ENCODE measurements at places on chromosomes 11 and 22.
A peak's percentile ranks its signal among the peaks of the same experiment; 100 is the strongest.

GRCh38 chr22:40610329-40610850 is 26.1 kb downstream of the MRTFA start:
- DNase-seq = no peak

- DNase-seq = no peak
These were observed 43.2 kb upstream of the CD82 start for GRCh38 chr11:44522294-44522693.

DNA sequence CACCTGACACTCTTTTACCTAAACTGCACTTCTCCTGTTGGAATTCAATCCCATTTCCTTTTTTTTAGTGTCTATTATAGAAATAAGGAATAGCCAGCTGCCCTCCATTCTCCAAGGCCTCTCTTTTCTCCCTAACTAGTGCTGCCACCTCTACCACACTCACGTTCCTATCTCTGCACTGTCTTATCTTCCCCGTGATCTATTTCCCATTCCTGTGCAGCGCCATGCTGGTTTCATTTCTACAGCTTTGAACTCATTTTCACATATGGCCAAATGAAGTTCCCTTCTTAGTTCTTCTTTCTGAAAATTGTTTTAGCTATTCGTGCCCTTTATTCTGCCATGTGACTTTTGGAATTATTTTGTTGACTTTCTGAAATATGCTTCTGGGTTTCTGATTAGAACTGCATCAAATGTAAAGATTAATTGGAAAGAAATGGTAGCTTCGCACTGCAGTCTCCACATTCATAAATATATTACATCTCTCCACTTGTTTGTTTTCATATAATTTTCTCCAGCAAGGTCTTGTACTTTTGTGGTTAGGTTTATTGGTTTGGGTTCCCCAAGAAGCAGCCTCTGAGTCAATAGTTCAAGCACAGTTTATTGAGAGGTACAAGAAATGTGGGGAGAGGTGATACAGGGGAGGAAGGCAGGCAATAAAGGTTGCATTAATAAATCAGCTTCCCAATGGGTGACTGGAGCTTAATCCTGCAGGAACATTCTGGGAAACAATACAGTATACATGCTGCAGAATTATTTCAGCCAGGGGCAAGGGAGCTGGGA is 43.7 kb upstream of the DRD2 start:
- no peak for DNase-seq

DNA sequence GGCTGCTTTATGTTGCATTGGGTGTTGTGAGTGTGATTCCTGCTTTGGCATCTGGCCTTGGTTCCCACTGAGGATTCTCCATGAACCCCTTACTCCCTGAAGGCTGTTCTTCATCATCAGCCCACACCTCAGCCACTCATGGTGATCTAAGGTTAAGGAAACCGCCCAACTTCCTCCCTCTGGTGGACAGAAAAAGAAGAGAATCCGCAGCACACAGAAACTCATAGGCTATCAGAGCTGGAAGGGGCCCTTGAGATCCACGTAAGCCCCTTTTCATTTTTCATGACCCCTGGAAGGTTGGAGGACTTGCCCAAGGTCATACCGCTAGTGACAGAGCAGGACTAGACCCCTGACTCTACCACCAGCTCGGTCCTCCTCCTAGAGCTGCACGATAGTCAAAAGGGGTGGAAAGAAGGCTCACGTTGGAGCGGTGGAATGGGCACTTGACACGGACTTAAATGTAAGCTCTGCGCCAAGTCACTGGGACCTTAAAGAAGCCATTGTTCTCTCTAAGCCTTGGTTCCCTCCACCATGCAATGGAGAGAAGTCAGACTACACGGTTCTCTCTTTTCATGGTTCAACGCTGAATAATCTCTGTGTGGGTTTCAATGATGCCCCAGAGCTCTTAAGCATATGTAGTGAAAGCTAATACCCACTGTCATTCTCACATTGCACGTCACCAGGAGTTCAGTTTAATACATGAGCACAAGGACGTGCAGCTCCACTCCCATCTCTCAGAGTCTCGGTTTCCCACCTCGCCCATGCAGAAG is 83.6 kb upstream of the CRTAM start:
- DNase-seq = no peak

- DNase-seq = no peak
These were observed 87.7 kb upstream of the BARX2 start for GRCh38 chr11:129287920-129288319.

DNA sequence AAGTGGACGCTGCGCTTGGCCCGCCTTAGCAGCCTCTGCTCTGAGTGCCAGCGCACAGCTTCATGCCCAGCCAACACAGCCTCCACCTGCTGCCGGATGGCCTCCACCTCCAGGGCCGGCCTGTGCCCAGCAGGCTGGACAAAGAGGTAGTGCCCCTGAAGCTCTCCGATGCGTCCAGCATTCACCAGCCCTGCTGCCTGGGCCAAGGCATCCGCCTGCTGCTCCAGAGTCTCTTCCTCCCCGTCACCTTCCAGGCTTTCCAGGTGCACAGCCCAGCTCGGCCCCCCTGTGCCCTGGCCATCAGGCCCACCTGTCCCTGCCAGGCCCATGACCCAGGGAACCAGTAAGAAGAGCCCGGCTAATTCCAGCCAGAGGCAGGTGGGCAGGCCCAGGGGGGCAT is 2.5 kb downstream of the PCSK7 start:
- no peak for DNase-seq

- no peak for DNase-seq
These were observed 18.1 kb upstream of the PICK1 start for GRCh38 chr22:38038890-38039812.

DNA sequence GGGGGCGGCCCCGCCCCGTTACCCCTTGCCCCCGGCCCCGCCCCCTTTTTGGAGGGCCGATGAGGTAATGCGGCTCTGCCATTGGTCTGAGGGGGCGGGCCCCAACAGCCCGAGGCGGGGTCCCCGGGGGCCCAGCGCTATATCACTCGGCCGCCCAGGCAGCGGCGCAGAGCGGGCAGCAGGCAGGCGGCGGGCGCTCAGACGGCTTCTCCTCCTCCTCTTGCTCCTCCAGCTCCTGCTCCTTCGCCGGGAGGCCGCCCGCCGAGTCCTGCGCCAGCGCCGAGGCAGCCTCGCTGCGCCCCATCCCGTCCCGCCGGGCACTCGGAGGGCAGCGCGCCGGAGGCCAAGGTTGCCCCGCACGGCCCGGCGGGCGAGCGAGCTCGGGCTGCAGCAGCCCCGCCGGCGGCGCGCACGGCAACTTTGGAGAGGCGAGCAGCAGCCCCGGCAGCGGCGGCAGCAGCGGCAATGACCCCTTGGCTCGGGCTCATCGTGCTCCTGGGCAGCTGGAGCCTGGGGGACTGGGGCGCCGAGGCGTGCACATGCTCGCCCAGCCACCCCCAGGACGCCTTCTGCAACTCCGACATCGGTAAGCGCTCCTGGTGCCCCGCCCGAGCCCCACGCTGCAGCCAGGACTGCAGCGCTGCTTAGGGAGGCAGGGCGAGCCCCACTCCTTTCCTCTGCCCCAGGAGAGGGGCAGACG is at the start of gene TIMP3:
TIMP3 (plus strand) TSS at position 169 of the 700 bp plus-strand sequence; CDS start at position 466, 297 bp downstream.
- DNase-seq = no peak

DNA sequence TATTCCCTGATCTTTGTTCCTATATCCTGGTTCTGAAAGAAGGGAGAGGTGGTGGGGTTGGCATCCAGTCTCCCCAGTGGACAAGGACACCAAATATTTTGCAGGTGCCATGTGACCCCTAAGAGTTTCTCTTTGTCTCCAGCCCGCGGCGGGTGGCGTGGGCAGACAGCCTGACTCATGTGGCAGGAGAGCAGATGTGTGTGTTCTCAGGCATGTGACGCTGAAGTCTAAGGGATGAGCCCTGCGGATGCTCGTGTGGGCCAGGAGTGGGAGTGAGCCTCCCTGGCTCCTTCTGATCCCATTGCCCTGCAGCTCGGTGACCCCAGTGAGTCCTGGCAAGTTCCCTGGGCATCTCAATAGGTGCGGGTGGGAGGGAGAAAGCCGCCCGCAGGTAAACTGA is 94.8 kb upstream of the TBCEL start:
- no peak for DNase-seq

DNA sequence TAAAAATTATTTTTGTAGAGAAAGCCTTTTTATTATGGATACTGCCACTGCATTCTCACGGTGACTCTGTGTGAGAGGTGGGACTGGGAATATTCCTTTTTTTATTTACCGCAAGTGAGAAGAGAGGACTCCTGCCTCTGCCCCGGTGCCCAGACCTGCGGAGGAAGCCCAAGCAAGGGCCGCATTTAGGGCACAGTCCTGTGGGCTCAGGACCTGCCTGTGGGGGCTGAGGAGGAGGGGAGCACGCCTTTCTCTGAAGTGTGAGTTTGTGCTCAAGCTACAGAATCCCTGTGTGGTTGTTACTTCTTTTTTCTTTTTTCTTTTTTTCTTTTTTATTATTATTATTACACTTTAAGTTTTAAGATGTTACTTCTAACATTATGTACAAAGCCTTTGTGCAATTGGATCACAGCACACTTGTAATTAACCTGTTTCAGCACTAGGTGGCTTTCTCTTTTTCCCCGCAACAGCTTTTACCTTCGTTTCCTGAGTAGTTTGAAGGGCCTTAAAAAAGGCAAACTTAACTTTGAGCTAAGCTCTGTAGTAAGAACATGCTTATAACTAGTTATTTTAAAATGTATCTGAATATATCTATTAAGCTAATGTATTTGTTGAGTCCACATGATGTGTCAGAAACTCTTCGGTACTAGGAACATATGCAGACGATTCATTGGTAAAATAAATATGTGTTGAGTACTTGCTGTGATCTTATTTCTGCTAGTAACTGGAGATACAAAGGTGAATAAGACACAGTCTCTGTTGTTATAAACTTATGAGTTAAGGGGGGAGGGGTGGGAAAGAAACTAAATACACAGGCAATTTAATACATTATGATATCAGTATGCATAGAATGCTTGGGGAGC is 18.3 kb downstream of the AMOTL1 start:
- DNase-seq = peak; percentile 23

DNA sequence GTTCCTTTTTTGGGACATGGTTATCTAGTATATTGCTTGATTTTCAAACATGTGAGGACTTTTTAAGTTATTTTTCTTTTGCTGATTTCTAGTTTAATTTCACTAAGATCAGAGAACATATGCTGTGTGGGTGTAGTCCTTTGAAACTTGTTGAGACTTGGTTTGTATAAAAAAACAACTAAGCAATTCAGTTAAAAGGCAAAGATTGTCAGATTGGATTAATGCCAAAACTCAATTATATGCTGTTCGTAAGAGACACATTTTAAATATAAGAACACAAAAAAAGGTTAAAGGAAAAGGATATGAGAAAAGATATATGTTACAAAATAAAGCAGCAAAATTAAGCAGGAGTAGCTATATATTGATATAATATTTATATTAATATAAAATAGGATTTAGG is 17.8 kb upstream of the RRM1 start:
- DNase-seq = no peak

- peak; percentile 71 for DNase-seq
These were observed 38.7 kb upstream of the TTC36 start for GRCh38 chr11:118488480-118489109.

GRCh38 chr11:79097246-79097875 is 343.5 kb downstream of the TENM4 start:
- no peak for DNase-seq

GRCh38 chr11:45676522-45677095 is 11.2 kb upstream of the CHST1 start:
- no peak for DNase-seq
